NCI-H2227 treated with DMSO at 0.1 percent for 48 hours (cell line): ENCODE measurements at places on chromosomes 7 and 10.

- DNase-seq = no peak
Observed at GRCh38 chr7:28318101-28318762, 94.1 kb upstream of the CREB5 start.

- DNase-seq = no peak
Observed at GRCh38 chr7:94237417-94237816, 157.3 kb upstream of the COL1A2 start.

DNA sequence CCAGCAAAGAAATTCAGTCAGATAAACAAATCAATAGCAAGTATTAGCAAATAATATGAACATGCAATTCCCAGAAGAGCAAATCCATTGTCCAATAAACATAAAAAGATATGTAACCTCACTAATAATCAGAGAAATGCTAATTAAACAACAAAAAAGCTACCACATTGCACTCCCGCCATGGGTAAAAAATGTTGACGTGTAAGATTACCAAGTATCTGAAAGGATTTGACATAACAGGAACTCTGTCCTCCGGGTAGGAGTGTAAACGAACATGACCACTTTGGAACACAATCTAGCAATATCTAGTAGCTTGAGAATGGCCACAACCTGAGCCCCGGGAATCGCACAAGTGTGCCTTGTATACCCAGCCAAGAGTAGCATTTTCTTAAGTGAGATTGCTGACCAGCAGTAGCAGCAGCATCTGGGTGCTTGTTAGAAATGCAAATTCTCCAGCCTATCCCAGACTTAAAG is 31.6 kb downstream of the DYDC1 start:
- no peak for DNase-seq

DNA sequence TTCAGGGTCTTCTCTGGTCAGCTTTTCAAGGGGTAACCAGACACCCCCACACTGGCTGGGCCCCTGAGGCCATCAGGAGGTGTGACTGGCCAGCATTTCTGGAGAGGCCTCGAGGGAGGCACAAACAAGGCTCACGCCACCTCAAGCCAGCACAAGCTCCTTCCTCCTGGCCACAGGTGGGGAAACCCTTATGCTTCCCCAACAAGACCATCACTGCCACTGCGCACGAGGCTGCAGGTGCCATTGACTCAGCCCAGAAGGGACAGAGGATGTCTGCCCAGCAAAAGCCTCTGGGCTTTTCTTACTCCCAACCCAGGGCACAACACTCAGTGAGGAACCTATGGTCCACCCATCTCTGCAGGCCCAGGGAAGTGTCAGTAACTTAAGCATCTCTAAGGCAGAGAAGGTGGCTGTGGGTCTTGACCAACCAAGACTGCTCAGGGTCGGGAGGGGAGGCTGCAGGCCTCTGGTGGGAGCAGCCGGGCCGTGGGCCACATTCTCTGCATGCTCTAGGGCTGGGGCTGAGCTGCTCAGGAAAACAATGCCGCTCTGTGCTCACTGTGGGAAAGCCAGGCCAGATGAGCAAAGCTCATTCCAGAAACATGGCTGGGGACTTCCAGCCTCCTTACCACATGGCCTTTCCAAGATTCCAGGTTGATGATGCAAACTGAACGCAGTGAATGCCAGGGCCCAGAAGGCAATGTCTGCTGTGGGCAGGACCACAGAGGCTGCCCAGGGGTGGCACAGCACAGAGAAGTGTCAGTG is 24.2 kb upstream of the RASSF4 start:
- DNase-seq = no peak

DNA sequence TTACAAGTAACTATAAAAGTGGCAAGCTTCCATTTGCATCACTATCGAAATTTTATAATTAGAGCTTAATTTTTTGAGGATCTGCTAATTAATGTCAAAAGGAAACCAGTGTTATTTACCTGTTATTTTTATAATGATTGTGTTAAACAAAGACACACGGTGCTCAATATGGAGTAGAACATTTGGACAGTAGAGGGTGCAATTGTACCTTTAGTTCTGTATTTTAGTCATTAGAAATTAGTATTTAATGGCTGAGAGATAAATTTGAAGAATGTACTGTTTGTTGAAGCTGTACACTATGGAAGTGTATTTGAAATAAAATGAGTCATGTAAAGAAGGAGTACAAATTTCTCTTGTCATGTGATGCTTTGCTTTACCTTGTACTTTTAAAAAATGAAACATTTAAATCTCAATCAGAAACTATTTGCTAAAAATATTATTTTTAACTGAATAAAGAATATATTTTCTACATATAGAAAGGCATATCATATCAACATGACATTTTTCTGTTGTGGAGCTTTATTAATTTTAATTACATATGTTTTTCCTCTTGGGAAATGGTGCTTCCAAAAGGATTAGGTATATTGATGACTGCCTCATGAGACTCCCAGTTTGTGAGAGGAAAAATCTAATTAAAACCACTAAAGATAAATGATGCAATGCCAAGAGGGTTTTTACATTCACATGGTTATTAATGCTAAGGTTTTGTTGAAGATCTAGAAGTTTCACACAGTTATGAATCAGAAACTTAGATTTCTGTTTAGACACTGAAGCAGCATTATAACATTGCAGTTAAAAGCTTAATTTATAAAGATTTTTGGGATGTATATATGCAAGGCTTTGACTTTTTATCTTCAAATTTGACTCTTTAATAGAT is 10.4 kb upstream of the PRKG1 start:
- DNase-seq = no peak
